ENCODE measurements at places on chromosomes 2 and 18.

DNA sequence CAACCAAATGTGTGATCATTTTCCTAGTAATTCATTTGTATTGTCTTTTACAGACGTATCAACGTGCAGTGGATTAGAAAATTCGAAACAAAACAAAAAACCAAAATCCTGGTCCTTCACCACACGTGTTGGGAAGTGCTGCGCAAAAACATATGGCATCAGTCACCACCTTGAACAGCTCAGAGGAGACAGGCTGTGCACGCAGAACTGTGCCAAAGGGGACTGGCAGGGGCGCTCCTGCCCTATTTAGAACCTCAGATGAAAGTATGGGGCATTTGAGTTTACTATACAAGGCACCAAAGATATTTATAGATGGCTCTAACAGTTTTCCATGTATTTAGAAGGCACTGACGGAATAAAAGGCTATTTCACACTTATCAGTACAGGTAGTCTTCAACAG is 42.3 kb downstream of the NOL10 start:
- DNase-seq = no peak

DNA sequence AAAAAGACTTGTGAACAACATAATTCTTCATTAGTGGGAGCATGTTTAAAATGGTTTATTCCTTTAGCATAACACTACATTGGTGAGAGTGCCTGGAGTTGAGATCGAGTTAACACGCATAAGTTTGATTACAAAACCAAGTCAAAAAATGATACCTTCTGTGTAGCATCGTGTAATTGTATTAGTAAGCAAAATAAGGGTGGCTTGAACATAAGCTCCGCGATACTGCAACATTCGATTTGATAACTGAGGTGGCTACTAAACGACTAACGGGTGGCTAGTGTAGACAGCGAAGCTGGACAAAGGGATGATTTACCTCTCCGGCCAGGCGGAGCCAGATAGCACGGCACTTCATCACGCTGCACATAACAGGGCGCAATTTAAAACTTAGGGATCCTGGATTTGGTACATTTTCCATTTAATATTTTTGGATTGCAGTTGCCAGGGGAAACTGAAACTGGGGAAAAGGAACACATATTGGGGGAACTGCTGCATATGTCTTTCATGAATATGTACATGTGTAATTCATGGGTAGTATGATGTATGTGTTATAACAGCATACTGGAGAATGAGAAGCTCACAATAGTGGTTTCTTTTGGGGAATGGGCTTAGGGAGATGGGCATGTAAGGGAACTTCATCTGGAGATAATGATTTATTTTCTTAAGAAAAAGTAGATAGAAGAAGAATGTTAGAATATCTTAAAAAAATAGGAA is 36.4 kb upstream of the TOGARAM2 start:
- no peak for DNase-seq

GRCh38 chr2:218368150-218368528 is 11.5 kb downstream of the CATIP start:
- no peak for DNase-seq

- DNase-seq = no peak
These were observed 84.1 kb downstream of the FBXO15 start for GRCh38 chr18:74063557-74063956.

DNA sequence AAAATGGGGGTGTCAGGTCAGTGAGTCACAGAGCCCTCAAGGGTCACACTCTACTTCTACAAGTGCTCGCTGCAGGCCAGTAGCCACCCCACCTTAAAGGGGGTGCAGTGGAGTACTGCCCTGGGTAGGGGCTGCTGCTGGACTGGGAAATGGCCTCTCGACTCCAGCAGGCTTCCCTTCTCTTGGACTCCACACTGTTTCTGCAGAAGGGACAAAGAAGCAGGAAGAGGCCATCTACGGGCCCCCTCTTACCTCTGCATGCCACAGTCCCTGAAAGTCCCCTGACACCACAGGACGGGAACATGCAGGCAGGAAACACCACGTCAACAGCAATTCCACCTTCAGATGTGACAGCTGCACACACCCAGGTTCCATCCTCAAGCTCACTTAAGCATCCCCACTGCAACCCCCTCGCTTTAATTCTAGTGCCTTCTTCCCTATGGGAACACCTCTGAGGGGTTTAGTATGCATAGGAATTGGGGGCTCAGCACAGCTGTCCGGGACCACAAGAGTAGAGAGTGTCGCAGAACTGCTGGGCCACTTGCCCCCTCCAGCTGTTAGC is 22.3 kb downstream of the SNED1 start:
- no peak for DNase-seq

GRCh38 chr18:50301074-50301473 is 13.6 kb upstream of the CXXC1 start:
- DNase-seq = no peak

DNA sequence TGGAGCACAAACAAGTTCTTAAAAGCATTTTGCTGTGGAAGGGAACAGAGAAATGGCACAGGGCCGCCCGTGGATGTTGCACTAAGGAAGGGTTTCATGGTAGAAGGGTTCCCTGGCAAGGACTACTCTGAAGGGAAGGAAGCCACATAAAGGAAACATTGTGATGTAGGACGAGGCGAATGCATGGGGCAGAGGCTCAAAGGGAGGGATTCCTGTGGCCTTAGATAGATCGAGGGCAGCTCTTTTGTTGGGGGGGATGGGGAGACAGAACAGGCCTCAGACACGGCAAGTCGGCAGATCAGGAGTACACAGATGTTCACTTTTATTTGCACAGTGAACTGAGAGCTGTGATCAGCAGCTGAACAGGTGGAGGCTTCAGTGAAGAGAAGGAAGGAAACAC is 205.4 kb downstream of the SNTG2 start:
- no peak for DNase-seq

DNA sequence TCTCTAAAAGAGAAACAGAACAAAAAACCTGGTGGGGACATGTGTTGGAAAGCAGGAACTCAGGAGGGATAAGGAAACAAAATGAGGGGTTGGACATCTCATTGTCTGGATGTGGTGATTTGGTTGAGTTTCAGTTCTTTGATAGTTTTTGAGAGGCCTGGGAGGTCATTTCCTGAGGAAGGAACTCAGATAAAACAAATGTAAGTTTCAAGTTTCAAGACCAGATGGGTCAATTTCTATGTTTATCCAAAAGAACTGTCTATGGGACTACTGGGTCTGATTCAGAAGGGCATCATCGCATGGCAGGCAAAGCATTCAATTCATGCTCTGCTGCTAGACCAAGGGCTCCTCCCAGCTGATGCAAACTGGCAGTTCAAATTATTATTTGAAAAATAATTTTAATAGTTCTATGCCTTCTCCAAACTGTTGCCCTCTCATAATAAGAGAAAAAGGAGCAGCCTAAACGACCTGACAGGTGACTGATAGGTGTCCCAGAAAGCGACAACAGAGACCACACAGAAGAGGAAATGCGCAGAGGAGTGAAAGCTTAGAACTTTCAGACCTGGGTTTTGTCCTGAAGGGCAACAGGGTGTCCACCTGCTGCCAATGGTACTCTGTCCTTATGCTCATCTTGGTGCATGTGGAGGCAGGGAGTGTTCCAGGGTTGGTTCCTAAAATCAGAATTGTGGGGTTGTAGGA is 39.3 kb upstream of the SH3RF3 start:
- DNase-seq = no peak

- DNase-seq = no peak
These were observed 176.5 kb downstream of the LRRTM1 start for GRCh38 chr2:80128080-80128479.

- no peak for DNase-seq
These were observed 65.6 kb downstream of the KCNG2 start for GRCh38 chr18:79863161-79864005.

- no peak for DNase-seq
These were observed 66.7 kb upstream of the LPIN2 start for GRCh38 chr18:3079653-3080052.

- no peak for DNase-seq
These were observed 282.2 kb upstream of the SOX11 start for GRCh38 chr2:5409898-5410381.

- no peak for DNase-seq
These were observed 67.5 kb downstream of the PDE1A start for GRCh38 chr2:182359027-182359989.

DNA sequence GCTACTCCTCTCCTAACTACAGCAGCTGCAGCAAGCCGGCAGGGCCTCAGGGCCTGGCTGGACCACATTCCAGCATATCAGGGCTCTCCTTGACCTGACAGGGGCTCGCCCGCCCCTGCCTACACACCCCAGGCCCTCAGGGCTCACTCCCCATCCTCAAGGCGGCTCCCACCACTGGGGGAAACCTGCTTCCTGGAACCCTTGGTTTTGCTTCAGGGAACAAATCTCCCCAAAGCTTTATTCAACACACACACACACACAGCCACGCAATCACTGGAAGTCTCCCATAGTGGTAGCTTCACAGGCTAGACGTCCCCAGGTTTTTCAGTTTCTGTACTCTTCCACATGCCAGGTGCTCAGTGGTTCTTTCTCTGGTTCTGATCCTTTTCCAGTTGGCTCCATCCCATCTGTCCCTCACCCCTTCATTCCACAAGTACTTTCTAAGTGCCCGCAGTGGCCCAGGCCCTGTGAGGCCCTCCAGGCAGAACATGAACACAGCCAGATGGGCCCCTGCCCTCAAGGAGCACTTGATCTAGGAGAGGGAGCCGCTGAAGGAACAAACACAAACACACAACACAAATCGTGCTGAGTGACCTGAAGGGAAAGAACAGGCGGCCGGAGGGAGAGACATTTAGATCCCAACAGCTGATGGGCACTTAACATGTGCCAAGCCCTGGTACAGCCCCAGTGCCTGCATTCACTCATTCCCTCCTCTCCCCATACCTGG is 51.1 kb downstream of the TNS1 start:
- DNase-seq = no peak

- no peak for DNase-seq
These were observed 675.6 kb upstream of the CELF4 start for GRCh38 chr18:38241216-38241615.

DNA sequence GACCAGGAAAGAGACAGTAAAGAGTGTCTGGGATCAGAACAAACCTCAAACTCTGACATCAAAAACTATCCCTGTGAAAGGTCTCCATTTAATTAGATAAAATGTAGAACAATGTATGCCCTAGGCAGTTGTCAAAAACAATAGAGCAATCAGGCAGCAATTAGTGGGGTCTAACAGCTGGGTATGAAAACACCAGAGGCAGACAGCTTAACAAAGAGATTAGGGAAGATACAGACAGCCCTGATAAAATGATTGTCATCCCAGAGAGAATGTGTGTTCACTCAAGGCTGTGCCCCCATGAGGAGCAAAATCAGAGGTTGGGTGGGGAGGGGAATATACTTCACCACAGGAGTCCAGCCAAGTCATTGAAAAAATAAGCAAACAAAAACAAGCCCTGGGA is 50.0 kb downstream of the INPP4A start:
- DNase-seq = no peak

GRCh38 chr2:45739796-45740485 is 88.5 kb downstream of the PRKCE start:
- DNase-seq = no peak

DNA sequence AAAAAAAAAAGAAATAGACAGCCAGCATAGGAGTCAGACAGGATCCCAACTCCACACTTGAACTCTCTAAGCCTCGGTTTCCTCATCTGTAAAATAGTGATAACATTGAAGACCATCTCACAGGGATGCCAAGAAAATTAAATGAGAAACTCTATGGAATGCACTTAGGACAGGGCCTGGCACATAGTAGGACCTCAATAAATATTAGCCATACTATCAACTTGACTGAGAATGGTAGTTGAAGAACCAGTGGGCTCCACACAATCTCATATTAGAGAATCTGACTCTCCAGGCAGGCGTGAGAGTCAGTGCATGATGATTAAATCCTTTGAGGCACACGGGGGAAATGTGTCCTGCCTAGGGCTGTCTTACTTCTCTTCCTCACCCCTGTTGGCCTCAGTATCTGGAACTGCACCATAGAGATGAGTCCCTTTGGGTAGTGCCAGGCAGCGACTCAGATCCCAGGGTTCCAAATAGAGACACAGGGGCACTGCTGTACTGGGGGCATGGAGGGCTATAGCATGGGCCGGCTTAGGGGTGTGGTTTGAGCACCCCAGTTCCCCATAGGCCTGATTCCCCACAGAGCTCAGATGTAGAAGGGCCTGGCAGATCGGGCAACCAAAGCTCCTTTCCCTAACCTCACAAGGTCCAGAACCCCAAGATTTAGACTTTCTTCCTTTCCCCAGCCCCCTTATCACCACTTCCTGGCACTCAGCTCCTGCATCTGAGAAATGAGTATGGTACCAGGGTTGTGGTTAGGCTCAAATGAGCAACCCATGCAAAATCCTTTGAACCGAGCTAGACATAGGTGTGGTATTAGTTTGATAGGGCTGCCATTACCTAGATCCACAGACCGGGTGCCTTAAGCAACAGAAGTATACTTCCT is 51.3 kb upstream of the CAB39 start:
- DNase-seq = no peak

DNA sequence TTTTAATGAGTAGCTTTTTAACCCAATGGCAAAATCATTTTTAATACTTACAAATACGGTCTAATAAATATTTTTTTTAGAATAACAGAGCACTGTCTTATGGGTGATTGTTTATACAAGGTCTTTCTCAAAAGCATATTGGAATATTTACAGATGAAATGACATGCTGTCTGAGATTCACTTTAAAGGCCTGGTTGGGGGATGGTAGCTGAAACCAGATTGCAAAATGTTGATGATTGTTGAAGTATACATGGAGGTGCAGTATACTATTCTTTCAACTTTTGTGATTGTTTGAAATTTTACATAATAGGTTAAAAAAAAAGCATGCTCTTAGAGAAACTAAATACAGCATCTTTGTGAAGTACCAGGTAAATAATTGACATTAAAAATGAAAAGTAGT is 111.2 kb downstream of the FMNL2 start:
- DNase-seq = no peak

GRCh38 chr18:22902093-22902492 is 31.0 kb upstream of the RBBP8 start:
- no peak for DNase-seq

GRCh38 chr18:37537868-37538525 is 27.6 kb downstream of the CELF4 start:
- DNase-seq = no peak

GRCh38 chr2:33291278-33292013 is 185.0 kb upstream of the RASGRP3 start:
- no peak for DNase-seq

- no peak for DNase-seq
These were observed 993.6 kb downstream of the LRP1B start for GRCh38 chr2:141137122-141137693.

GRCh38 chr2:56088411-56088810 is 95.4 kb upstream of the CCDC85A start:
- DNase-seq = no peak

GRCh38 chr2:133360190-133360589 is 208.1 kb downstream of the NCKAP5 start:
- no peak for DNase-seq

GRCh38 chr2:30628341-30628740 is 178.9 kb downstream of the CAPN13 start:
- no peak for DNase-seq

All from activated naive CD4-positive, alpha-beta T cell (primary cell).